Stomach (tissue), 19 donors: ENCODE measurements at places on chromosomes 1 and 21.

DNA sequence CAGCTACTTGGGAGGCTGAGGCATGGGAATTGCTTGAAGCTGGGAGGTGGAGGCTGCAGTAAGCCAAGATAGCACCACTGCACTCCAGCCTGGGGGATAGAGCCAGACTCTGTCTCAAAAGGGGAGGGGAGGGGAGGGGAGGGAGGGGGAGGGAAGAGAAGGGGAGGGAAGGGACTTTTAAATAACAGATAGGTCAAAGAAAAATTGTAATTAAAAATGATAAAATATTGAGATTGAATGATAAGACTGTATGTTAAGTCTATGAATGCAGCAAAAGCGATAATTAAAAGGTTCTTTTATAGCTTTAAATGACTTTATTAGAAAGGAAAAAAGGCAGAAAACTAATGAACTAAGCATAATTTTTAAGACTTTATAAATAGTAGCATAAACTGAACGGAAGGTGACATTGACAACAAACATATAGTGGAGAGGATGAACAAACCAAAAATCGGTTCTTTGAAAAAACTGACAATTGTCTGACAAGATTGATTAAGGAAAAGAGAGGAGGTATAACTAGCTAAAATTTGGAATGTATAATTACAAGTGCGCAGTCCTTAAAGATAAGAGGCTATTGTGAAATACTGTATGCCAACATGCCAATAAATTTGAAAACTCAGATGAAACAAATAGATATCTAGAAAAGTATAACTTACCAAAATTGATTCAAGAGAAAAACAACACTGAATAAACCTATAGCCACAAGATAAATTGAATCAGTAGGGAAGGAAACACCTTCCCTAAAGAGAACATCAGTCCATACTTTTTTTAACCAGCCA lies 8.4 kb downstream of the SPOCD1 start:
- DNase-seq, result no peak

DNA sequence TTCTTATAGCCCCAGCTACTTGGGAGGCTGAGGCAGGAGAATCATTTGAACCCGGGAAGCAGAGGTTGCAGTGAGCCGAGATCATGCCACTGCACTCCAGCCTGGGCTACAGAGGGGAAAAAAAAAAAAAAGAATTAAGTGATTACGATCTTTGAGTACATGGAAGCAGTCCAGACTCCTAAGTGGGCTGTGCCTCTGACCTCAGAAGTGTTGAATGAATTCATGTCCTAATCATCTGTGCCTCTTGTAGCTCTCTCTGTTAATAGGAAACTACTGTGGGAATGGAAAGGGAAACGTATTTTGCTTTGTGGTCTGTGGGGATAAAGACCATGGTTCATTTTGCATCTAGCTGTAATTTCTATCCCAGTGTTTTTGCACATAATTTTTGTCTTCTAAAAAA lies 8.4 kb upstream of the IVNS1ABP start:
- no peak for DNase-seq

GRCh38 chr1:183652107-183652506 lies 1.0 kb downstream of the APOBEC4 start:
- no peak for DNase-seq

DNA sequence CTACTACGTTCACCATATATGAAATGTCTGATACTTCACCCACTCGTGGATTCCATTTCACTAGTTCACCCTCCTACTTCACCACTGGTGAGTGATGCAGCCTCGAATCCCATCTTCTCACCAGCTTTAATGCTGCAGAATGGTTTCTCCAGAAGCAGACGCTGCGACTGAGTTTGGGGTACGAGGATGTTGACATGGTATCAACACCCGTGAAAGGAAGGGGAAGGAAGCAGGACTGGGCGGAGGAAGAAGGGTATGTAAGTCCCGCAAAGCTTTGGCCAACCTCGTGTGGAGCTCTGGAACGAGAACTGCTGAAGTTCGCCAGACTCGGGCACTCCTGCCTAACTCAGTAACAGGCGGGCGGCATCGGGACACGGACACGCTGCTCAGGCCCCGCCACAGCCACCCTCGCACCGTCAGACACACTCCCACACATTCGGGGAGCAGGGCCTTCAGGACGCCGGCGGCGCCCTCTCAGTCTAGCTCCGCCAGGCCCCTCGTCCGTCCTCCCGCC lies 833 bp upstream of the DIP2A start:
- peak; percentile 70 for DNase-seq

DNA sequence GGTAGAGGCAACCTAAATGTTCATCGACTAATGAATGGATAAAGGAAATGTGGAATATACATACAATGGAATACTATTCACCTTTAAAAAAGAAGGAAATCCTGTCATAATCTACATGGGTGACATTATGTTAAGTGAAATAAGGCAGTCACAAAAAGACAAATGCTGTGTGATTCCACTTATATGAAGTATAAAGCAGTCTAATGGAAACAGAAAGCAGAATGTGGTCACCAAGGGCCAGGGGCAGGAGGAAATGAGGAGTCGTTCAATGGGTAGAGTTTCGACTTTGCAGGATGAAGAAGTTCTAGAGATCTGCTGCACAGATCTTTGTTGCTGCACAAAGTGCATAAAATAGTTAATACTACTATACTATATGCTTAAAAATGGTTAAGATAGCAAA lies 7.8 kb downstream of the DIPK1A start:
- no peak for DNase-seq

DNA sequence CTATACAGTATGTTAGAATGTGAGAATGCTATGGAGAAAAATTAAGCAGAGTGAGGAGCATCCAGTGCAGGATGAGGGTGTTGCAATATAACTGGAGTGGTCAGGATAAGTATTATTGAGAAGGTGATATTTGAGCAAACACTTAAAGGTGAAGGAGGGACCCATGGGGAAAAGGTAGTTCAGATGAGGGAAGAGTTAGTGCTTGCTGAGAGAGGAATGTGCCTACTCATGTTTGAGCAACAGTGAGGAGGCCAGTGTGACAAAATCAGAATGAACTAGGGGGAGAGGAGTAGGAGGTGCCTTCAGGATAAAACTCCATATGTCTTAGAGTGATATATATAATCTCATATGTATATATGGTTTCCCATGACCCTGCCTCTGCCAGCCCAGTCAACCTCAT lies 6.2 kb upstream of the TRIM45 start:
- no peak for DNase-seq

DNA sequence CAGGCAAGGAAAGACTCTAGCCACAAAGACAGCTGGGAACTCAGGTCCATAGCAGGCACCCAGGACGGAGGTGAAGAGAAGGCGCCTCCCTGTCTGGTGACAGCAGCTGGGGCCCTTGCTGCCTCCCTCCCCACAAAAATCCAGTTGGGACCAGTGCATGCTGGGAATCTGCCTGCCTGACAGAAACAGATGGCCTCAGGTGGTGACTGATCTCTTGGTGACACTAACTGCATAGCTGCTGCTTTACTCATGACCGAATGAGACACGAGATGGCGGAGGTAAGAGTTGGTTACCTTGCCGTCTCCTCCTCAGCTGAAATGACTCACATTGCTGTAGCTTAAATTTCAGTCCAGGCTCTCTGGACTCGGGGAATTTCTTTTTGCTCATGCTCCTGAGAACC lies 130.3 kb downstream of the FGGY start:
- no peak for DNase-seq

DNA sequence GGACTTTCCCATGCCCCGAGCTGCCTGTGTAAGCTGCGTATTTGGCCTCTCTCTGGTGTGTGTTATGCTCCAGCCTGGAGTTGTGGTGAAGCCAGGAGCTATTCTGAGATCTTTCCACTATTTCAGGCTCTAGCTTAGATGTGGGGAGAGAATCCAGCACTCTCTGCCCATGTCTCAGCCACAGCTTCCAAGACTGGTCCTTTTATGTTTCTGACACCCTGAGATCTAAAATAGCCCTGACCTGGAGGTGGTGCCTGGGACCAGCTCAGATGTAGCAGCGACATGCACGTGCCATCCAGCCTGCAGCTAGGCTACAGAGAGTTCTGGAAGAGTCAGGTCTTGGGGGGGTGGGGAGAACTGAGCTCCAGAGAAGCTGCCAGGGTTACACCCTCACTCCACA lies 76.5 kb downstream of the TENT5C start:
- DNase-seq, result no peak

GRCh38 chr21:41825216-41825615 lies 53.9 kb downstream of the PRDM15 start:
- DNase-seq, result no peak

DNA sequence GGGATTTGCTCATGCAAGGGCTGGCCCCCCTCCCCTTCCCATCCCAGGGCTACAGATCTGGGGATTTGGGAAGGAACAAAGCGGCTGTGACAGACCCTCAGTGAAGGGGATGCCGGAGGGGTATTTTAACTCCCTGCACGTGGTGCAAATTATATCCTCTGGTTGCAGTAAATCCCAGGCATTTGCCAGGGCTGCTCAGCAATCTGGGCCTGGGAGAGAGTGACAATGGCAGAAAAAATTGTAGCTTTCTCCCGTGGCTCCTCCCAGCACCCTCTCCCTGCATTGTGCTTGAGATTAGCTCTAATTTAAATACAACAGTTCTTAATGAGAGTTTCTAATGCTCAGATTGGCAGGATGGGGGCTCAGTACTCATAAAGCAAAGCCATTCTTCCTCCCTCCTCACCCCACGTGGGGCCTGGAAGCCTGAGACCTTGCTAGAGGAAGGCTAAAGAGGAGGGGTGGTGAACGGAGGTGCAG lies 129.9 kb upstream of the CD34 start:
- no peak for DNase-seq

DNA sequence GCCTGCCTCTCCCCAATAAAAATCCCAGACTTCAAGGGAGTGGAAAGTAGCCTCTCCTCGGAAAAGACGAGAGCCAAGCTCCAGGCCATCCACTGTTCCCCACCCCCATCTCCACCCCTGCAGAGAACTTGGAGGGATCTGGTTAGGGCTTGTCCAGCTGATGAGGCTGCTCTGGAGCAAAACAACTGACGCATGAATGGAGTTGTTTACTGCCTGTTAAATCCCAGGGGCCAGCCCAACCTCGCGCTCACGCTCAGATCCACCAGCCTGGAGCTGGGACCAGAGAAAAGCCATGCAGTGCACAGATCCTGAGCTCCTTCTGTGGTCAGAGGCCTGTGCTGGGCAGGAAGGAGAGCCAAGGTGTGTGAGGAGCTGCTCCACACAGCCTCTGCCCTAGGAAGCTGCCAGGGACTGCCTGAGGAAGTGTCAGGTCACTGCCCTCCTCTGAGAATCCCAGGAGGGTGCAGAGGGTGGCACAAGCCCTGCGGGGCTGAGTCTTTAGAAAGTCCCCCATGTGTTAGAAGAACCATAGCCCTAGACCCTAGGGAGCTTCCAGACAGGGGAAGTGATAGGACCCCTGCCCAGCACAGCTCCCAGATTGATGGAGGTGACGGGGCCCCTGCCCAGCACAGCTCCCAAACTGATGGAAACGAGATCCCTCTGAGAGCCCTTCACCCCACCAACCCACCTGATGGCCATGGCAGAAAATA lies 109.0 kb upstream of the IPO9 start:
- peak; percentile 85 for DNase-seq

- DNase-seq, result peak; percentile 54
These were observed 28.6 kb downstream of the TMEM53 start for GRCh38 chr1:44645476-44646244.

DNA sequence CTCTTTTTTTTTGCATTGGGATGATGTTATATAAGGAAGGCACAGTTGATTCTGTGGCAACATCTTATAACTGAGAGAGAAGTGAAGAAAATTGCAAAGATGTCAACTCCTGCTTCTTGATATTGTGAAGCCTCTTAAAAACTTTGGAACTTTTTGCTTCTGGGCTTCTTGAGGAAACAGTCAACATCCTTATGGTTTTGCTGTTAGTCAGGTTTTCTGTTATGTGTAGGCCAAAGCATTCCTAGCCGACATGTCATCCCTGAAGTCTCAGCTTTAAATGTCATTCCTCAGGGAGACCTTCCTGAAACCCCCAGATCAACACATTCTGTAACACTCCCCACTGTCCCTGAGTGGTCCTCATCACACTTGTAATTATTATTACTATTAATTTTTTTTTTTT lies 12.6 kb downstream of the FALEC start:
- DNase-seq, result no peak

DNA sequence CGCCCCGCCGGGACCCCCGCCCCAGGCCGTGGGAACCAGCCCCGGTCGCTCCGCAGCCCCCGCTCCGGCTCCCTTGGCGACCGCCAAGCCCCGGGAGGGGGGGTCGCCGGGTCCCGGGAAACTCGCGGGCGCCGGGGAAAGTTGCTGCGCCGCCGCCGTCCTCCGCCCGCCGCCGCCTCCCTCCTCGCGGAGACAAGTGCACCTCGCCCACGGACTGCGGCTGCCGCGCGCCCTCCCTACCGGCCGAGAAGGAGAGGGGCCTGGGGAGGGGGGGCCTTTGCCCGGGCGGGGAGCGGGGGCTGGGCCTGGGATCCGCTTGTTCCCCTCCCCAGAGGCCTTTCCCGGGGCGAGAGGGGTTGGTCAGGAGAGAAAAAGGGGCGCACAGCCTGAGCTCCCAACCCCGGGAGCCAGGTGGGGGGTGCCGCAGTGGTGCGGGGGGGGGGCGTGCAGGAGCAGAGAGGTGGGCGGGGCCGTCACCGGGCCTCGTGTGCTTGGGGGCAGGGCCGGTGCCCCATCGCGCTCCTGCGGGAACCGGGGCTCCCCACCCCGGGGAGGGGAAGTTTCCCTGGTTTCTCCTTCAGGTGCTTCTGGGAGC lies 592 bp downstream of the AGRN start:
- peak; percentile 69 for DNase-seq

DNA sequence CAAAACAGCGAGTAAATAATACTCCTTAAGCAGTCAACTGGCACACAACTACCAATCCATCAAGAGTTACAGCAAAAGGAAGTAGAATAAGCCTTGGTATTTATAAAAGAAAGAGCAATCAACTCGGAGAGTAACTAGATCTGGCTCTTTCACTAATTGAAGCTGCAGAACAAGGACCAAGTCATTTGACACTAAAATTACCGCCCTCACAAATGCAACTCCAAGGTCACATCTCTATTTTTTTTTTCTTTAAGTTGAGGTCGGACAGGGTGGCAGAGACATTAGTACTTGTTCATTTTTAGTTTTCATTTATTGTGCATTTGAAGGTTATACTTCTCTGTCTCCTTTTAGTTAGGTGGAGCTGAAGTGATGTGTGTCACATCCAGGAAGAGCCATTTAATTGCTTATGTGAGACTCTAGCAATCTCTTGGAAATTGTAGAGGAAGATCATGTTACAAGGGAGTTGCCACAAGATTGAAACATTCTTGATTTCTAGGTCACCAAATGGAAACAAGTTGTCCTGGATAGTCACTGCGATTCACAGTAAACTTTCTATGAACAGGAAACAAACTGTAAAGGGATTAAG lies 138.1 kb upstream of the ADAMTS5 start:
- DNase-seq, result peak; percentile 19
